NCI-H2107 (cell line): ENCODE measurements at places on chromosomes 5 and 9.

DNA sequence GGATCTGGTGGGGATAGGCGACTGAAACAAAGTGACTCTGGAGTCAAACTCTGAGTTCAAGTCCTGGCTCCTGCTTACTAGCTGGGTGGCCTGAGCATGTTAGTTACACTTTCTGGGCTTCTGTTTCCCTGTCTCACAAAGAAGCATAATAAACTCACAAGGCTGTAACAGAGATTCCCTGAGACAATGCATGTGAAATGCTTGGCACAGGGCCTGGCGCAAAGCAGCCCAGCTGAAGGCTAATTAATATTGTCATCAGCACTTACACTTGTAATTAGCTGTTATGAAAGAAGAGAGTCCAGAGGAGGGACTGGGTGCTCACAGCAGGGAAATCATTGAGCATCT, 64.1 kb upstream of the SPOCK1 start:
- DNase-seq: no peak

GRCh38 chr5:455806-456205, 12.8 kb downstream of the EXOC3 start:
- no peak for DNase-seq

- DNase-seq: no peak
Observed at GRCh38 chr5:73540192-73540591, 25.2 kb downstream of the ANKRA2 start.

GRCh38 chr5:112183103-112183711, 235.9 kb downstream of the EPB41L4A start:
- DNase-seq: no peak

DNA sequence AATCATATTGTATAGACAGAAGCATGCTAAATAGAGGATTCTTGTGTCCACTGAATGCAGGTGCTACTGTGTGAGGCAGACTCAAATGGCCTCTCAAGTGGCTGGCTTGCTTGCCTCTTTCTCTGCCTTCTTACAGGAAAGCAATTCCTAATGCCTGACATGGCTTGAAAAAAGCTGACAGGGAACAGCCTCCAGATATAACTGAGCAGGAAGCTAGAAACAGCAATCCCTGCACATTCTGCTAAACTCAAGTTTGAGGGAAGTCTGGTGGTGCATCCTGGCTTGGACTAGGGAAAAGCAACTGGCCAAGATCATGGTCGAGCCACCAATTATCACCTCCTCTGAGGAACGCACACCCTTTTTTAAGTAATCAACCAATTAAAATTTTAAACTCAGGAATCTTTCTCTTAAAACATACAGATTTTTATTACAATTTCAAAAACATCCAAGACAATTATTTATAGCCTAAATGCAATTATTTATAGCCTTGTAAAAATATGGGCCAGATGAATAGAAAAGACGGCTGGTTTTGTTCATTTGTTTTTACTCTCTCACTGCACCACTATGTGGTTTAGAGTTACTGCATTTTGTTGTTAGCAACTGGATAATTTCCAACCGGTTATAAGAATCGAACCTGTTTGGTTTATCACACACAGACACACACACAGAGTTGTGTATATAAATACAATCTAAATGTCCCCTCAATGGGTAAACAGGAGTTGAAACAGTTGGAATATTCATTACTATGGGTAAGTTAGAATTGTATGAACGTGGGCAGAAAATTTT, 290.9 kb upstream of the ANKRD55 start:
- no peak for DNase-seq

DNA sequence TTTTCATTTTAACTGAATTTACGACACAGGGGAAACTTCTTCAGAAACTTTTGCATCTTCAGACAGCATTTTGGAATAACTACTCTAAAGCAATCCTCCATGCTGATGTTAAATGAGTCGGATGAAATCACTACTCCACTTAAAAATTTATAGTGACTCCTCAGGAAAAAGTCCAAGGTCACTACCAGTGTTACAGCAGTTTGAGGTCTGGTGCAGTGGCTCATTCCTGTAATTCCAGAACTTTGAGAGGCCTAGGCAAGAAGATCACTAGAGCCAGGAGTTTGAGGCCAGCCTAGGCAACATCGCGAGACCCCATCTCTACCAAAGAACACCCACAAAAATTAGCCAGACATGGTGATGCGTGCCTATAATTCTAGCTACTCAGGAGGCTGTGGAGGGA, 5.9 kb upstream of the GAS1 start:
- DNase-seq: no peak

GRCh38 chr5:150801117-150801927, 22.8 kb downstream of the SMIM3 start:
- no peak for DNase-seq

DNA sequence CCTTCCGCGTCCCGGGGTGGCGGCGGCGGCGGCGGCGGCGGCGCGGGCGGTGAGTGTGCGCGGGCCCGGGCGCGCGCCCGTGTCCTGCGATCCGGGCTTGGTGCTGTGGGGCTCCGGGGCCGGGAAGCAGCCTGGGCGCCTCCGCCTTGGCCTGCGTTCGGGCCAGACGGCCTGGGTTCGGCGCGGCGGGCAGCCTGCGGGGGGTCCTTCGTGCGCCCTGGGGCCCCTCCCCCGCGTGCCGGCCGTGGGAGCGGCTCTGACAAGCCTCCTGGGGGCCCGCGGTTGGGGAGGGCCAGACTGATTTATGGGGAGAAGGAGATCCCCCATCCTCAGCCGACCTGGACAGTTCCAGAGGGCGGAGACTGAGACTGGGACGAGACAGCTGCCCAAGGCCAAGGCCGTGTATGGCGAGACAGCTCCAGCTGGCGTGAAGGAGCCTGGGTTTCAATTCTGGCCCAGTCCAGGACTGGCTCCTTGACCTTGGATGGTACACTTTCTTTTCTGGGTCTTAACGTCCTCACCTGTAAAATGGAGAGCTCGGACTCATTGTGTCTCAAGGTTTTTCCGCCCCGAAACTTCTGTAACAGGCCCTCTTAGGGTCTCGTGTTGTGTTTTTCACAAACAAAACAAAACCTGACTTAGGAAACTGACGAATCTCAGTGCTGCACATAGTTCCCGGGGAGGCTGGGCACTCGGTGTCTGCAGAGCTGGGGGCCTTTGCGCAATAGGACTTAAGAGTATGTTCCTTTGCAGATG, 603 bp downstream of the TMEM268 start:
- DNase-seq: no peak

- DNase-seq: no peak
Observed at GRCh38 chr9:78030553-78031443, 813 bp downstream of the GNAQ start.

DNA sequence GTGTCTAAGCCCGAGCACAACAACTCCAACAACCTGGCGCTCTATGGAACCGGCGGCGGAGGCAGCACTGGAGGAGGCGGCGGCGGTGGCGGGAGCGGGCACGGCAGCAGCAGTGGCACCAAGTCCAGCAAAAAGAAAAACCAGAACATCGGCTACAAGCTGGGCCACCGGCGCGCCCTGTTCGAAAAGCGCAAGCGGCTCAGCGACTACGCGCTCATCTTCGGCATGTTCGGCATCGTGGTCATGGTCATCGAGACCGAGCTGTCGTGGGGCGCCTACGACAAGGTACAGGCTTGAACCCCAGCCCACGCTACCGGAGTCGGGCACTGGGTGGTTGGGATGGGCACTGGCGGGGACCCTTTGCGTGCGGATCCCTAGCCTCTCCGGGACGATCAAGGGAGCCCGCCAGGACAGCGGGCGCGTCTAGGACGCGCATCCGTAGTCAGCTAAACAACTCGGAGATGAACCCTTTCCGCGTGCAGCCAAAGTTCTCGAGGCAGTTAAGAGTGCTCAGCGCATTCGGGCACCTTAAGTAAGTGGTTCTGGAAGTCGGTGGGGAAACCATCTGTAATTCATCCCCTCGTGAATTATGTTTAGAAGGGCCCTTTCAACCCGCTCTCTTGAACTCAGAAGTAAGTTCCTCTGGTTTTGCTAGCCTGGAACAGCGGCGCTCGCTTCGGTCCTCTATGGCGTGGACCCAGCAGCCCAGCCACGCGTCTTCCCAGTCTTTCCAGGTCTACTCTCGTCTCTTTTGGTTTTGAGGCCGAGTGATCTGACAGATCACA, 1.3 kb downstream of the KCNN2 start:
- no peak for DNase-seq

GRCh38 chr5:127802477-127802865, 99.3 kb downstream of the CCDC192 start:
- DNase-seq: no peak

DNA sequence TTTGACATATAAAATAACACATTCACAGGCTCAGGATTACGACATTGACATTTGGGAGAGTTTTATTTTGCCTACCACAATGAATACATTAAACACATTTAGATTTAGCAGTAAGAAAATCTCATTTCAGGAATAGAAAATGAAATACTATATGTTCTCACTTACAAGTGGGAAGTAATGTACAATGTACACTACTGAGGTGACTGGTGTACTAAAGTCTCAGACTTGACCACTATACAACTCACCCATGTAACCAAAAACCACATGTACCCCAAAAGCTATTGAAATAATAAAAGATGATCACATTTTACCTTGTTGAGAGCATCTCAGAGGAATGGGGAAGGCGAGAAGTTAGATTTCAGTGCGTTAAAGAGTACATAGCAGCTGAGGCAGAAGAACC, 1202.4 kb upstream of the SEMA6A start:
- DNase-seq: no peak

DNA sequence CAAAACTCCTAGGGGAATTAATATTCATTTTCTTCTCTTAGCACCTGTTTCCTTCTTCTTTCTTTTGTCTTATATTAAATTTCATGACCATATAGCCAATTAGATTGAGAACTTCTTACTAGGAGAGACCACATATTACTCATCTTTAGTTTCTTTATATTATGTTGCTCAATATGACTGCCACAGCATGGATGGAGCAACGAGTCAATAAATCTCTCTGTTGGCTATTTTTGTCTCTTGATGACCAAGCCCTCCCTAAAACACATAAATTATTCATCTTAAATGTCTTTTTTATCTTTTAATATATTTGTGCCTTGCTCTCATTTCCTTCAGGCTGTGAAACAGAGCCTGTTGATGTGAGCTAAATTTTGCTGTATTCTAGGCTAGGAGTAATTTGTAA, 123.0 kb downstream of the ADAMTSL1 start:
- no peak for DNase-seq

DNA sequence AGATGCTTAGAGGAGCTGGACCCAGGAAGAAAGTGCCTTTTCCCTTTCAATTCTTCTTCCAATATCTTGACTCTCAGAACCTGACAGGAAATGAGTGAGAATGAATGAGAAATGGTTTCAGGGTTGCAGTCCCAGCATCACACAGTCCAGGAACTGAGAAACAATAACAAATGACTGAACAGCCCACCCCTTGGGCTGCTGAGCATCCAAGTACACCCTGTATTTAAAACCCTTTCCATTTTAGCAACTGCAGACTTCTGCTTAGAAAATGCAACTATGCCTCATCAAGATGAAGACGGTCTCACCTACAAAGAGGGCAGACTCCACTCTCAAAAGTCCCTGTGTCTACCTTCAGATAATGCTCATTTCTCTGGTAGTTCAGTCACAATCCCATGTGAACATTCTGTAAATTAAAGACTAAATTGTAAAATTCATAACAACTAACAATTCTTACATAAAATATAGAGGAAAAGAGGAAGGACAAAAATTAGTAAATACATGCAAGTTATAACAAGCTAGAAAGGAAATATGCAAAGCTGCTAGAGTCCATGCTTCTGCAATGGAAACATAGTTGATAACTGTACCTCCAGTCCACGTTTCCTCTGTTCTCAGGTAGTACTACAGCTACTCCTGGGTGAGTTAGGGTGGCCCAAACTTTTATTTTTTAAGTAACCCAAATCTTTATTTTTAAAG, 316.5 kb downstream of the ICE1 start:
- DNase-seq: no peak

GRCh38 chr9:125142560-125143376, 560 bp downstream of the SCAI start:
- no peak for DNase-seq

GRCh38 chr5:132489871-132490483, 596 bp downstream of the IRF1 start:
- DNase-seq: no peak

- DNase-seq: no peak
Observed at GRCh38 chr5:68538814-68539420, 323.4 kb downstream of the PIK3R1 start.

- DNase-seq: no peak
Observed at GRCh38 chr9:33415501-33416038, 13.2 kb upstream of the AQP7 start.

- DNase-seq: no peak
Observed at GRCh38 chr9:93577078-93577974, 942 bp downstream of the PHF2 start.

- DNase-seq: no peak
Observed at GRCh38 chr5:151772029-151772845, 483 bp downstream of the G3BP1 start.

DNA sequence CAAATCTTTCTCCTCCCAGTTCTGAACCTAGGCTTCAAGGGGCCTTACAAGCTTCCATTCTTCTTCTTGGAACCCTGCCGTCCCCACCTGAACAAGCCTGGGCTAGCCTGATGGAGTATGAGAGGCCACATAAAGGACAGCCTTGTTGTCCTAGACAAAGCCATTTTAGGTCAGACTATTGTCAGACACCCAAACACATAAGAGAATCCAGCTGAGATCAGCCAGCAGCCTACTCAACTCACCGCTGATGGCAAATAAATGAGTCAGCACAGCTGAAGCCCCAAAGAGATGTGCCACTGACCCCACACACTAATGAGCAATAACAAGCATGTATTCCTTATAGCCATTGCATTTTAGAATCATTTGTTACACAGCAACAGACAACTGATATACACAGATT, 33.8 kb downstream of the SVEP1 start:
- DNase-seq: no peak

GRCh38 chr5:15682566-15682965, 182.6 kb downstream of the FBXL7 start:
- DNase-seq: no peak

GRCh38 chr9:114302727-114303126, 20.2 kb upstream of the ORM1 start:
- no peak for DNase-seq

GRCh38 chr9:133950192-133950591, 41.9 kb downstream of the VAV2 start:
- peak; percentile 68 for DNase-seq

DNA sequence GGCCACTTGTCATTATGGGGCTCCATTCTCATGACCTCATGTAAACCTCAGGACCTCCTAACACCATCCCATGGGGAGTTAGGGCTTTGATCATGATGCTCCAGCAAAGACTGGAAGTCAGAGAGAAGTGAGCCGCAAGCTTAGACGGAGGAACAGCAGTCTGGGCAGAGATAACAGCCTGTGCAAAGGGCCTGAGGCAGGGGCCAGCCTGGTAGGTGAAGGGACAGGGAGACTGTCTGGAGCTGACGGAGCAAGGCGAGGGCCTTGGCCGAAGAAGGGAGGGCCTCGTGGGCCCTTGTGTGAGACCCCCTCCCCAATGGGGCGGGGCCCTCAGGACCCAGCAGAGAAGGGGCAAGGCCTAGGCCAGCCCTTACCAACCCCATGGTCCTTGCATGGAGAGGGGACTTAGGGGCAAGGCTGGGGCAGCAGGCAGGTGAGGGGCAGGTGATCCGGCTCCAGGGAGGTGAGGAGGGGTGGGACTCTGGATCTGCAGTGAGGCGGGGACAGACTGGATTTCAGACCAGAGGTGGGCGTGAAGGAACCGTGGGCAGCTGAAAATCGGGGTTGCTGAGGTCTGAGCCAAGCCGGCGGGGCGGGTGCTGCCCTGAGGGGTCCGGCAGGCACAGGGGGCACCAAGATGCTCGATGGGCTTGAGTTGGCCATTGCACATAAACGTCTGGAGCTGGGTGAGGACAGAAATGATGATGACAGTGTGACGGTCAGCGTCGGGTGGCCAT, 17.4 kb downstream of the GPSM1 start:
- DNase-seq: no peak

- no peak for DNase-seq
Observed at GRCh38 chr5:39801306-39801705, 376.5 kb upstream of the DAB2 start.

- DNase-seq: no peak
Observed at GRCh38 chr9:79224672-79225433, 346.9 kb upstream of the TLE4 start.
